ENCODE measurements at places on chromosomes 5 and 9.

DNA sequence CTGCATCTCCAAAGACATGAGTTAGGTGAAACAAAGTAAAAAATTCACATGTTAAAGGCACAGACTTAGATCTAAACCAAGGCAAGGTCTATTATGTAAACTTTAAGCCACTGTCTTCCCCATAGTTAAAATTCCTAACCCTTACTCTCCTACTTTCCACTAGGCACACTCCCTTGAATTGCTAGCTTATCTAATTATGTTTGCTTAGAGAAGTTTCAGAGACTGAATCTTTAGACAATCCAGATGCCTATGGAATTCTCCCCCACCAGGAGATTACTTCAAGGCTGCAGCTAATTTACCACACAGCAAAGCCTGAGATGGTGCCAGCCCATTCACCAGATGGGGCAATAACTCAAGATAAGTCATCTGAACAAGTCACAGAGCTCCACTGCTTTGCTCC is 803.1 kb upstream of the COX7C start:
- DNase-seq = no peak

DNA sequence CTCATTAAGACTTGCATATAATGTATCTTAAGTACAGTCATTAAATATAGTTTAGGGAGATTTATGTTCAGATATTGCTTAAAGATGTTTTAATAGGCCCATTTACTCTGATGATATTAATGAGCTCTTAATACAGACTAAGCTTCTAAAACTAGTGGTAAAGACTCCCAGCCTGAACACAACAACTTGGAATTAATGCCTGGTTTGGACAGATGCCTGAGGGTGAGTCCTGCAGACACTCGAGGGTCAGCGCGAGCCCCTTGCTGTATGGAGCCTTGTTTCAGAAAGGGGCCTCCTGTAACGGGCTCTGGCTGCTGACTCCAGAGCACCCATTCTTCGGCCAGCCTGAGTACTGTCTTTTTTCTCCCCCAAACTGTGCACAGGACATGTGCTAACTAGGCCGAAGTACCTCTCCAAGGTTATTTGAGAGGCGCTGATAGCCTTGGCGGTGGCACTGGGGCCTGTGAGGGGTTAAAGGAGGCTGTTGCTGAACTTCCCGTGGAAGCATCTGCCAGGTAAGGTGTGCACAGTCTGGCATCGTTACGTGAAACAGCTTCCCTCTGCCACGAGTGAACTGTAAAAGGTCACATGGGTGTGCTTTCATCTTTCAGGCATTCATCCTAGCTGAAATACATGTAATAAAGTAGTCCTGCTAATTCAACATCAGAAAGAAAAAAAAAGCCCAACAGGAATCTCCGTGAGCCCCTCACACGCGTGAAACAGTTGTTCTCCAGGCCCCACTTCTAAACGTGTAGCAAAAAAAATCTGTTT is 113.4 kb downstream of the MVB12B start:
- no peak for DNase-seq

DNA sequence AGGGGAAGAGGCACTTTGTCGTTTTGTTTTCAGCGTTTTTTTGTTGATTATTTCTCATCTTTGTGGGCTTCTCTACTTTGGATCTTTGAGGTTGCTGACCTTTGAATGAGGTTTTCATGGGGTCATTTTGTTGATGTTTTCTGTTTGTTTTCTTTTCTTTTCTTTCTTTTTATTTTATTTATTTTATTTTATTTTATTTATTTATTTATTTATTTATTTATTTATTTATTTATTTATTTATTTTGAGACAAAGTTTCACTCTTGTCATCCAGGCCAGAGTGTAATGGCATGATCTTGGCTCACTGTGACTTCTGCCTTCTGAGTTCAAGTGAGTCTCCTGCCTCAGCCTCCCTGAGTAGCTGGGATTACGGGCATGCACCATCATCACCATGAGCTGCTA is 946.7 kb downstream of the TLE4 start:
- DNase-seq = no peak

DNA sequence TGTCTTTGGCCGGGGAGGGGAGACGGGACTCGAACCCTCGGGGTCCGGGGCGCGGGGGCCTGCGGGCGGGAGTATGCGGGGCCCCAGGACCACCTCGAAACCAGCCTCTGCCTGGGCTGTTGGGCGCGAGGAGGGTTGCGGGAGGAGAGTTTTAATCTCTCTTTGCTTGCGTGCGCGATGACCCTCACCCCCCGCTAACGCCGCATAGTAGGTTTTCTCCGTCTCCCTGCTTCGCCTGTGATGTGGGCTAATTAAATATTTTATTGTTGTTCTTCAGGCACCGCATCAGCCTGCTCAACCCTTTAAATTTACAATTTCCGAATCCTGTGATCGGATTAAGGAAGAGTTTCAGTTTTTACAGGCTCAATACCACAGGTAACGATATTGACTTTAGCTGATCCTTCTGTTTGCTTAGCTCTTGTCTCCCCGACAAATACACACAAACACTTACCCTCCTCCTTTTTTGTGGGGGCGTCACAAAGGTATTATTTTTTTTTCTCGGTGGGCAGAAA is 1.7 kb downstream of the TLE4 start:
- no peak for DNase-seq

- peak; percentile 31 for DNase-seq
Observed at GRCh38 chr5:123350742-123351141, 72.5 kb downstream of the CEP120 start.

All from epithelial cell of proximal tubule (primary cell).